ENCODE measurements at places on chromosomes 5 and 9.

DNA sequence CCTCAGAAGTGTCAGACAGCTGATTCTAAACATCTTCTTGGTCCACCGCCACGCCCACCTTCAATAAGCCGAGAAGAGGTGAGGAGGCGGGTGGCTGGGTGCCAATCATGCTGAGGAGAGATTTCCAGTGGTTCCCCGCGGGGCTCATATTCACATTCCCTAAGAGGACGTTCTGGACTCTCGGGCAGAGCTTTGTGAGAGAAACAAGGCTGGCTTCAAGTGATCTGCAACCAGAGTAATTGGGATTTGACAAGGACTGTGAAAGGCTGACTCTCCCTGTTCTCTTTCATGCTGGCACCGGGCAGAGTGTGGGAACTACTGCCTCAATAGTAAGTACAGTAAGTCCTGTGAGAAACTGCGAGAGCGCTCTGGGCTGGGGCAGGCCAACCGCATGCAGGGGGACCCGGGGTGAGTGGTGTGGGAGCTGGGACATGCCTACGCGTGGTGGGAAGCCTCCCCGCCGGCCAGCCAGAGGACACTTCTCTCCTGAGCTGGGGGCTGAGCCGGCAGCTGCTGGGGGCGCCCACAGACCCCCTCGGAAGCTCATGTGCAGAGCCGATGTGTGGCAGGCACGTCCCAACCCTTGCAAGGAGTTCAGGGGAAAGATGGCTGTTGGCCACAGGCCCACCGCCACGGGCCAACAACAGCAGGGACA, 110.9 kb downstream of the LIFR start:
- DNase-seq: no peak

DNA sequence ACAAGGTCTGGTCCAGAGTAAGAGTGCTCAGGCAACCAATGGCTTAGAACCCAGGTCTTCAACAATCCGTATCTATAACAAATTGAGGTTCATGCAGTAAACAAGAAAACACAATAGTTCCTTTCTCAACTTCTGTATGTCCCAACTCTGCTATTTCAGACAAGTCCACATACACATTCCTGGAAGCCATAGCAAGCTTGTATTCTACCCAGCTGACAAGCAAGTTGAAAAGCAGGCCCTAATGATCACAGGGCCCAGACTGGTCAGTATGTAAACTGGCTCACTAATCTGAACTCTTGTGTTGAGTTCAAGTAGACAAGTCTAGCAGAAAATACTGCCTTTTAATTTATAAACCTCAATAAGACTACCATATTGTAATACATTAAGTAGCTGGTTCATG, 26.9 kb downstream of the FNIP1 start:
- DNase-seq: no peak

DNA sequence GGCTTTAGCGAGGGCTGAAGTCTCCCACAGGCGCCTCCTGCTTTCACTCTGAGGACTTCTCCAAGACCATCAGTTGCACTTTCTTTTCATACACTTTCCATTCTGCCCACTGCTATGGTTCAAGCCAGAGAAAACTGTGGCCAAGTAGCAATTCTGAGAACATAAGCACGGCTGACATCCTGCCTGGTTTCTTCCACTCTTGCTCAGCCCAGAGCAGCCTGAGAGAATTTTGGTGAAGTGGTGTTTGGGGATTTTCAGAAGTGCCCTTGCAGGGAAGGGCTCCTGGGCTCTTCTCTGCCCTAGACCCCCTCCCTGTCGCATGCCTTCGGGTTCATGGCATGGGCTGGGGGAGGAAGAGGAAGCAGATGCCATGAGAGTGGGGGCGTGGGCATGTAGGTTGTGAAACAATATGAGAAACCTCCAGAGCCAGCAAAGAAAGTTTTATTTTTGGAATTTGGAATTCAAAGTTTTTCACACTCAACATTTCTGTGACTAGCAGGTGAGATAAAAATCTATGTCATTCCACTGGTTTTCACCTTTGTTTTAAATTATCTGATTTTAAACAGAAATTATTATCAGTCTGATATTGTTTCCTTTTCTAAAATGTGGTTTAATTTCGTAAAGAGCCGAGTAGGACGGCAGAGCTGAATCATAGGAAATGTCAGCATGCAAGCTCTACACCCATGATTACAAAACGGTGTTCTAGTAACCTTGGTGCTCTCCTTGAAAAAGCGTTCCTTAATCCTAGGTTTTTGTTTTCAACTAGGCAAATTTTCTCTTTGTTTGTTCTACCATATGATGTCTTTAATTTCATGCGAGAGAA, 27.8 kb upstream of the TNFSF8 start:
- no peak for DNase-seq

GRCh38 chr5:92548346-92548745, 1032.7 kb downstream of the NR2F1-AS1 start:
- DNase-seq: no peak

- no peak for DNase-seq
Measured at GRCh38 chr9:94150890-94151650, 66.8 kb downstream of the PTPDC1 start.

DNA sequence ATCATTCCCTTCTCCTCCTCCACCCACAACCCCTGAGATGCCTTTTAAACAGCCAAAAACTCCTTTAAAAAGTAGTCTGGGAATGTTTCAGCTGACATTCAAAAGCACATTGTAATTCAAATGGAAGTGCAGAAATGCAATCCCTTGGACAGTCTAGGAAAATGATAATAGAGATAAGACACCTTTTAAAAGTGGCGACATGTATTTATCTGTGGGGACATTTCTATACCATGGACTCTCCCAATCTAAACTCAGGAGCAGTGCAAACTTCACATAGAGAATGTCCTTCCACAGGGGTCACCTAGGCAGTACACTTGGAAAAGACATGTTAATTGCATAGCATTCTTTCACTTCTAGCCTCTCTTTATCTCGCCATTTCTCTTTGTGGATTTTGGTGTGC, 33.0 kb downstream of the TRIM32 start:
- DNase-seq: no peak

GRCh38 chr9:95584176-95584575, 67.4 kb upstream of the PTCH1 start:
- DNase-seq: no peak

DNA sequence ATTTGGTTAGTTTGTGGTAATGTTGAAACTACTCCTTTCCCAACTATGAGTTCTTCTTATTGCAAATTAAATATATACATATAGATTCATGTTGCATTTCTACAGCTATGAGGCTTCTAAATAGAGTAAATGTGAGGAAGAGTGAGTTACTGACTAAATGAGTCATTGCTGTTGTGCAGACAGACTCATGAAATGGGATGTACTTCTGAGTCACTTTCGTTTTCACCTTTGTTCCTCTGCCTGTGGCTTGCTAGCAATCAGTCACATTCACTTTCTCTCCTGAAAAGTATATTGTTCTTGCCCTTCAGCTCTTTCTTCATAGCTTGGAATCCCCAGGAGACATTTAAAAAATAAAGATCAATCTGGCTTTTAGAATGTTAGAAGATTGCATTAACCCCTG, 295.5 kb upstream of the SMC2 start:
- no peak for DNase-seq

GRCh38 chr9:121598965-121599871, 52.2 kb upstream of the DAB2IP start:
- peak; percentile 78 for DNase-seq

DNA sequence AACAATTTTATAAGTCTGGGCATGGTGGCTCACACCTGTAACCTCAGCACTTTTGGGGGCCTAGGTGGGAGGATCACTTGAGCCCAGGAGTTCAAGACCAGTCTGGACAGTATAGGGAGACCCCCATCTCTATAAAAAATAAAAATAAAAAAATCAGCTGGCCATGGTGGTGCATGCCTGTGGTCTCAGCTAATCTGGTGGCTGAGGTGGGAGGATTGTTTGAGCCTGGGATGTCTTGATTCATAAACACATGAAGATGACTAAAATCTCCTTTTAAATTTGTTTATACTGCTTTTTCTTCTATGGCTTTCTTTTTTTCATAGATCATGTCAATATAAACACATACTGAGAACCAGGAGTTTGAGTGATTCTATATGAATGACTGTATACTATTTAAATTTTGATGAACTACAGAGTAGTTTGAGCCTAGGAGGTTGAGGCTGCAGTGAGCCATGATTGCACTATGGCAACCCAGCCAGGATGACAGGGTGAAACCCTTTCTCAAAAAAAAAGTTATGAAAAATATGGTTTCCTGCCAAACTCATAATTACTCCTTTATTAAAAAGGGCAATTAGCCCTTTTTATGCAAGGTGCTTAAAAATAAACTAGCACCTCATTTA, 14.2 kb downstream of the RIC1 start:
- no peak for DNase-seq

DNA sequence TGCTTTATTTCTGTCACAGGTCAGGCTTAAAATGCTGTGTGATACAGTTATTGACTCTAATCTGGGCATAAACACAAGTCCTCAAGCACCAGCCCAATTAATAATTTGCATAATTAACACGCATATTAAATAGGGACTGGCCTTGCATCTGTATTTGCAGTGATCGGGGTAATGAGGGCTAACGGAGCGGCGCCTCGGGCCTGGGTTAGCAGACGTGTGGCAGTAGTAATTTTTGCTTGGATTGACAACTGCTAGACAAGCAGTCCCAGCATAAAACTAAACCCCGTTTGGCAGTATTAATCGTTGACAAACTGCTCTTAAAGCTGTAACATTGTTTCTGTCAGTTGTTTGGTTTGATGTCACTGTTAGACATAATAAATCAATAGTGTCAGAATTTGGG, 109.2 kb downstream of the PBX3 start:
- DNase-seq: no peak

DNA sequence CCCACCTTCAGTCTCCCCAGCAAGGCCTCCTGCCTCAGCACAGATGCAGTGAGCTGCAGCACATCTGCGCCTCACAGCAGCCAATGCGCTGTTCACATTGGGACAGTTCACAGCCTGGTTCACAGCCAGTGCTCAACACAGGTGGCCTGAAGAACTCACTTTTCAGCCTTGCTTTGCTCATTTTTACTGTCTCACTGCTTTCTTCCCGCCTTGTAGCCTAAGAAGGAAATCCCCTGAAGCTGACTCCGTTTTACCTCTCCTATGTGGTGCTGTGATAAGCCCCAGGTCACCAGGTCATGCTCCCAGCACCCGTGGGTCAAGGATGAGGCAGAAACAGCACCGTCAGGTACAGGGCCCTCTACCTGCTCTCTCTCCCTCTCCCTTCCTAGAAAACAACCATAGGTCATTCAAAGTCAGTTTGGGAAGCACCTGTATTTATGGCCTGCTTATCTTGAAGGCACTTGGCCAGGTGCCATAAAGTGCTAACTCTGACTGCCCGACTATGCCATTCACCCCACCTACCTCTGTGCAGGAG, 1.1 kb downstream of the GCNT4 start:
- no peak for DNase-seq

- no peak for DNase-seq
Measured at GRCh38 chr9:19441730-19442129, 32.9 kb downstream of the ACER2 start.

DNA sequence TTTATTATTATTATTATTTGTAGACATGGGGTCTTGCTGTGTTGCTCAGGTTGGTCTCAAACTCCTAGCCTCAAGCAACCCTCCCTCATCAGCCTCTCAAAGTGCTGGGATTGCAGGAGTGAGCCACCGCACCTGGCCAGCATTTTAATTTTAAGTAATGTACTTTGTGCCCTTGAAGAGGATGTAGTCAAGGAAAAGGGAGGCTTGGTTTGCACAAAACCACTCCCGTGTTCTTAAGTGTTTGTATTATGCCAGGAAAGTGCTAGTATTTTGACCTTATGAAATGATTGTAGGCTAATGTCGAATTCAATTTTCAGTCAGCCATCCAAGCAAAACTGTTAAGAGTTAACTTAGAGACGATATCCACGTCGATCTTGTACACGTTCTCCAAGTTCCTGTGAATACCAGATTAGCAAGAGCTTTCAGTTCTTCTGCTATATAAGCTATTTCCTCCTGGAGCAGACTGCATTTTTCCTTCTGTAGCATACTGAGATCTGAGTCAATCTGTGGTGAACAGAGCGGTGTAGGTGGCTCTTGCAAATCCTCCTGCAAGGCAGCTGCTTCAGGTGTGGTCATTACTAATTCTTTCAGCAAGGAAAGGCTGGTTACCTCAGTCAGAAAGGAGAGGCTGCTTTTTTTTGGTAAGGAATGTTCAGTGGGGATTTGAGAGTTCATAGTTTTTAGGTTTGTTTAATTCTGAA, 23.7 kb downstream of the CCDC171 start:
- DNase-seq: no peak

DNA sequence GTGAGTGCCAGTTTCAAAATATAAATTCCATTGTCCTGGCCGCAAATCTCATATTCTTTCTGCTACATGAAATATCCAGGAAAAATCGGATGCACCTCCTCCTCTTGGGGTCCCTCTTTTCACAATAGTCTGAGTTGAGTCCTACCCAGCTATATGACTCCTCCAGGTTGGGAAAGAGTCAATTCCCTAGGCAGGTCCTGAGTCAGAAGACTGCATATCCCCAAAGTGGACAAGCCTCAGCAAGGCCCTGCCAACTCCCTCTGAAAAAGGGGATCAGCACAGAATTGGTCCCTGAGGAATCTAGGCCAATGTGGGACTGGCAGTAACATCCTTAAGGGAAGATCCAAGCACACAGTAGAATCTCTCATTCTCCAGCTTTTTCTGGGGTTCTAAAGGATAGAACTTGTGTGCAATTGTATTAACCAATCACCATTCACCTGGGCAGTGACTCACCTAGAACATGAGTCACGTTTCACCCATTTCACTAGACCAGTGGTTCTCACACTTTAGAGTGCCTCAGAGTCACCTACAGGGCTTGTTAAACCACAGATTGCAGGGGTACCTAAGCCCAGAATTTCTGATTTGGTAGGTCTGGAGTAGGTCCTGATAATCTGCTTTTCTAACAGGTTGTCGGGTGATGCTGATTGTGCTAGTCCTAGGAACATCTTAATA, 44.7 kb upstream of the TMEM215 start:
- DNase-seq: no peak

DNA sequence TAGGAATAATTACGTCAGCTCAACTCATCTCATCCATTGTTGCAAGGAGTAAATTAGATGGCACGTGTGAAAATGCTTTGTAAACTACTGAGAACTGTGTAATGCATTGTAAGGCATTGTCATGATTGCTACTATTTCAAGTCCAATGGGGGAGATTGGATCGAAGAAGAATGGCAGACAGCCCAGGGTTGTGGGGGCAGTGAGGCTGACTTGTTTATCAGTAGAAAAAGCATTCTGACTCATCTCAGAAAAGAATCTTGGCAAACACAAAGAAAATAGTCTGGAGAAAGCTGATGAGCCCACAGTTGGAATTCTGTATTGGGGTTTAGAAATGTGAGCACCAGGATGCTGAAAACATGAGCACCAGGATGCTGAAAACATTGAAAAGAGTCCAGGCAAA, 28.0 kb upstream of the DAP start:
- DNase-seq: no peak

- DNase-seq: no peak
Measured at GRCh38 chr5:122490718-122491117, 178.7 kb downstream of the SNCAIP start.

DNA sequence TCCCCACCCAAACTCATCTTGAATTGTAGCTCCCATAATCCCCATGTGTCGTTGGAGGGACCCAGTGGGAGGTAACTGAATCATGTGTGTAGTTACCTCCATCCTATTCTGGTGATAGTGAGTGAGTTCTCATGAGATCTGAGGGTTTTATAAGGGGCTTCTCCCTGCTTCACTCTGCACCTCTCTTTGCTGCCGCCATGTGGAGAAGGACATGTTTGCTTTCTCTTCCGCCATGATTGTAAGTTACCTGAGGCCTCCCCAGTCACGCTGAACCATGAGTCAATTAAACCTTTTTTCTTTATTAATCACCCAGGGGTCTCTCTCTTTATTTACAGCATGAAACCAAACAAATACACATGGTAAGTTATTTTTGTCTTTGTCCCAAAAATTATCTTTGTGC, 726.1 kb downstream of the CDH18 start:
- DNase-seq: no peak

Measured in HEK293T (cell line).